ENCODE measurements at places on chromosomes 5 and 9.

GRCh38 chr5:39998518-39998917 is 573.7 kb upstream of the DAB2 start:
- no peak for DNase-seq

DNA sequence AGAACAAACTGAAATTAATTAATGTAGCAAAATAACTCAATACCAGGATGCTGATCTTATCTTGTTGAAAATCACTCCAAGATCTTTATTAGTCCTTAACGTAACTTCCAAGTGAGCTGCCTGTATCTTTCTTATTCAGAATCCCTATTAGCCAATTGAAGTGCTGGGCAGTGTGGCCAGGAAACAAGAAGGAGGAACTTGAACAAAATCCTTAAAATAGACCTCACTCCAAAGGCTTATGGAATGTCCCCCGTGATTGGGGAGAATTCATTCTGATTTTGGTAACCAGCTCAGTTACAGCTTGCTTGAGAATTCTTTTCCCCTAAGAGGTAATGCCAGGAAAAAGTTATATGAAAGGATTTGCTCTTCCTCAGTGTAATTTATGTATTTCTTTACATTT is 171.0 kb downstream of the DEPDC1B start:
- DNase-seq = no peak

- DNase-seq = no peak
Observed at GRCh38 chr5:162436055-162436454, 368.5 kb downstream of the GABRG2 start.

DNA sequence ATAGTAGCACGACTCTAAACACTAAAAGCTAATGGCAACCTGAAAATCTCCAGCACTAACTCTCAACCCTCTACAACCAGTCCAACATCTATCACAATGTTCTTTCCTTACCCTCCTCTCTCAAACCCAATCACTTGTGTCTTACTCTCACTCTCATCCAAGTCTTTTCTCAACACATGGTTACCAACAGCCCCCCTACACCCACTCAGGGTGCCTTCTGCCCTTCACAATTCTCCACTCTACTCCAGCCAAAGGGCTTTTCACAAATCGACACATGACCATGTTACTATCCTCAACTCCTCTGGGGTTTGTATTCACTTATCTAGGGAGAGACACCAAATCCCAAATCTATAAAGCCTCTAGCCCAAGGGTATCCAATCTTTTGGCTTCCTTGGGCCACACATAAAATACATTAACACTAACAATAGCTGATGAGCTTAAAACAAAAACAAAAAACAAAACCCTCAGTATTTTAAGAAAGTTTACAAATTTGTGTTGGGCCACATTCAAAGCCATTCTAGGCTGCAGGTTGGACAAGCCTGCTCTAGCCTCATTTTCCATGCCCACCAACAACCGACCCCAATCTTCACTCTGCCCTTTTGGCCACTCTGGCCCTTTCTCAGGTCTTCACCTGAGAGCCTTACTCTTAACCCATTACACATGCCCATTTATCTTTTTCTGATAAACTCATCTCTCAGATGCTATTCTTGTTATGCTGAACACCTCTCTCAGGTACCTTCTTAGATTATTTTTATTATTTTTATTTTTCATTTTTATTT is 11.7 kb downstream of the HSPA9 start:
- no peak for DNase-seq

DNA sequence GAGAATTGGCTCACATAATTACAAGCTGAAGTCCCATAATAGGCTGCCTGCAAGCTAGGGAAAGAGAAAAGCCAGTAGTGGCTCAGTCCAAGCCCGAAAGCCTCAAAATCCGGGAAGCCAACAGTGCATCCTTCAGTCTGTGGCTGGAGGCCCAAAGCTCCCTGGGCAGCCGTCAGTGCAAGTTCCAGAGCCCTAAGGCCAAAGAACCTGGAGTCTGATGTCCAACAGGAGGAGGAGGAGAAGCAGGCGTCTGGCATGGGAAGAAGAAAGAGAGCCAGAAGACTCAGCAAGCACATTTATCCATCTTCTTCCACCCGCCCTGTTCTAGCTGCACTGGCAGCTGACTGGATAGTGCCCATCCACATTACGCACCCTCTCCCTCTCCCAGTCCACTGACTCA is 213.4 kb downstream of the GAS1 start:
- no peak for DNase-seq

DNA sequence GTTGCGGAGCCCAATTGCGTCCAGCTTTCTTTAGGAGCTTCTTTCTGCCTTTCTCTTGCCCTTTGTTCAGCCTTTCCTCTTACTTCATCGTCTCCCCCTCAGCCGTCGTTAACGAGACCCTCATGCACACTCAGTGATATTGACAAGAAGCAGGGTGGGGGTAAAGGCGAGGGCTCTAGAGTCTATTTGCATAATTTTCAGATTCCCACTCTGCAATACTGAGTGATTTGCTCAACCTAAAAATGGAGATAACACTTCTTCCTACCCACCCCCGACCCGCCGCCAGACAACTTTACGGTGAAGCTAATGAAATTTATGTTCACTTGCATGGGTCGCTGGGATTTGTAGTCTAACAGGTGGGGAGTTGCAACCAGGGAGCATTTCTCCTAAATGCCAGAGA is 1.3 kb upstream of the TBC1D2 start:
- peak; percentile 17 for DNase-seq

- no peak for DNase-seq
Observed at GRCh38 chr5:38793099-38793498, 52.7 kb upstream of the OSMR start.

DNA sequence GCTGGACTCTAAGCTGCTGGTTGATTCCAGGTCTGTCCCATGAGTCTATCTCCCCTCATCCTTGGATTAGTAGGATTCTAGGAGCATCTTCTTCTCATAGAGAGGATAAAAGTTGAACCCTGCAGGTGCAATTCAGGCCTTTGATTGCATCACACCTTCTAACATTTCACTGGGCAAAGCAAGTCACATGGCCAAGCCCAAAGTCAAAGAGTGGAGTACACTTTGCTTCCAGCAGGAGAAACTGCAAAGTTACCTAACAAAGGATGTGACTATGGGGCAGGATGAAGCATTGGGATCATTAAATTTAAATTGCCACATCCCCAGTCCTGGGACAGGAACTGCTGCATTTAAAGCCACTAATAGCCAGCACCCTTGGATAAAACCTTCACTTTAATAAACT is 51.0 kb upstream of the EGFLAM start:
- no peak for DNase-seq

DNA sequence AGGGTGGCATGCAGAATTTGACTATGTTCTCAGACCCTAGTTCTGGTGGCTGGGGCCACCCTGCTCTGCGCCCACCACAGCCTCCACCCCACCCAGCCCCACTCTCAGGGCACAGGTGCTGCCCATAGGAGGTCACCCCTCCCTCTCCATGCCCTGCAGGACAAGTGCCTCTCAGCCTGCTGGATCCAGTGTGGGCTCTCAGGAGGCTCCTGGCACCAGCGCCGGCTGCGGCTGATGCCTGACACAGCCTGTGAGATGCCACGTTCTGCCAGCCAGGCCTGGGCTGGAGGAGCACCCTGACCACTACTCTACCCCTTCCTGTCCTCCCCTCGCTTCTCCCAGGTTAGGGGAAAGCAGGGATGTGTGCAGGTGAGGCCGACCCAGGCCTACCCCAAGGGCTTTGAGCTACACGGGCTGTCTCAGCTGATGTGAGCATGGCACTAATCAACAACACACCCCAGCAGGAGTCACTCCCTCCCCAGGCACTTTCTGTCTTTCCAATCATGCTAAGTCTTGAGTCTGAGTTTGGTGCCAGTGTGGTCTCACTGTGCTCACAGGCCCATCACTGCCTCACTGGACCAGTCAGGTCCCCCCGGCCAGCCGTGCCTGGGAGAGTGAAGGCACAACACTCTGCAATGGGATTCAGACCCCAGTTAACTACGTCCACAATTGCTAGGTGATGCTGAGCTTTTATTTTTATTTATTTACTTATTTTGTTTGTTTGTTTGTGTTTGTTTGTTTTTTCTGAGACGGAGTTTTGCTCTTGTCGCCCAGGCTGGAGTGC is 12.1 kb upstream of the BARX1 start:
- DNase-seq = no peak

- DNase-seq = no peak
Observed at GRCh38 chr5:132267166-132267739, 9.8 kb downstream of the PDLIM4 start.

- no peak for DNase-seq
Observed at GRCh38 chr9:135440620-135441019, 39.0 kb upstream of the PPP1R26 start.

- DNase-seq = no peak
Observed at GRCh38 chr9:93280661-93281259, 96.8 kb downstream of the WNK2 start.

GRCh38 chr9:136098210-136098609 is 3.1 kb upstream of the NACC2 start:
- no peak for DNase-seq

GRCh38 chr5:86447362-86447761 is 170.4 kb upstream of the COX7C start:
- DNase-seq = no peak

DNA sequence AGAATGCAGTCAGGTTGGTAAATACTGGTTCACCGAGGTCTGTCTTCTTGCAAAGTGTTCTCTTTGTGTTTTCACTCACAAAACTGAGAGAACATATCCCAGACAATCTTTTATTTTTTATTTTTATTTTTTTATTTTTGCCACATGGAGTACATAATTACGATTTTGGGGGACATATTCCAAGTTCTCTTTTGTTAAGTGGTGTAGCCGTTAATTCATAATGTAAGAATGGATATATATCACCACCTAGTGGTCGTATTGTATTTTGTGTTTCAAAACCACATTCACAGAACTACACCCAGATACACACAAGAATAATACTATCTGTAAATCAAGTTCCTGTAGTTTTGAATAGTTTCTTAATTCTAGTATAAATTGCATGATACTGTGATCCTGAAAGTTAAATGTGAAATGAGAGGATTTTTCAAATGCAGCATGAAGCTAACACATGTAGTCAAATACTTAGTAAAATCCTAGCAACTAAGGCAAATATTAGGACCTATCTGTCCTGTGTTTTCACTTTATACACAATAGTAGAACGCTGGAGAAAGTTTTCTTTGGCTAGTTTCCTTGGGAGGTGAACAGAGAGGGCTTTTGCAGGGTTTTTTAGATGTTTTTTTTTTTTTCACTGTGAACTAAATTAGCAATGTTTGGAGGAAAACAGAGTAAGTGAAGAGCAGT is 92.7 kb downstream of the VCAN start:
- no peak for DNase-seq

DNA sequence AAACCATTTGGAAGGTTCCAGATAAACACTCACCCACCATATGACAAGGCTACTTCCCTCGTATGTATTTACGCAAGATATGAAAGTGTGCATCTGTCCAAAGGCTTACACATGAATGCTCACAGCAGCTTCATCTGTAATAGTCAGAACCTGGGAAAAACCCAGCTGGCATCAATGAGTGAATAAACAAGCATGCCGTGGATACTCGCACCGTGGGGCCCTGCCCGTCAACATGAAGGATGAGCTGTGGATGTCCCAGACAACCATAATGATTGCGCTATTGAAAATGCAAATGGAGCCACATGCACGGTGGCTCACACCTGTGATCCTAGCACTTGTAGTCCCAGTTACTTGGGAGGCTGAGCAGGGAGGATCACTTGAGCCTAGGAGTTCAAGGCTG is 60.6 kb upstream of the FCN1 start:
- DNase-seq = no peak
